ENCODE measurements at places on chromosomes 1 and 21. TPM values are rescaled to one million over a fixed set of nuclear protein-coding genes. Genes with fewer than 3 reads are reported as not detected.

The HPDL gene
- 0.24 TPM for total RNA-seq

The TLCD4 gene
- total RNA-seq = 0.05 TPM

The C1orf87 gene
- total RNA-seq = not detected

The ADAMTS1 gene
- 20.7 TPM for total RNA-seq

DNA sequence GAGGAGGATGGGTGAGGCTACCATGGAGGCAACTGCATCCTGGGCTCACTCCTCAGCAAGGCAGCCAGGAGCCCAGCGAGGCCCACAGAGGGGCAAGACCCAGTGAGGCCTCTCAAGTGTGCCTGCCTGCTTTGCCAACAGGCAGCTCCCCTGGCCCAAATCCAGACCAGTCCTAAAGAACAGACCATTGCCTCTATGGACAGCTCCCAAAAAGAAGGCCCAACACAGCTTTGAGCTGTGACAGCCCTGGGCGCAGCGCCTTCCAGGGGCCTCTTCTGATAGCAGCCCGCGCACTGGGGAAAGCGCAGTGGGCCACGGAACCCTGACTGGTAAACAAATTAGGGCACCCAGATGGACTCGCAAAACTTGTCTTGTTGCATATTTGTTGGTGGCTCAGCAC is 25.5 kb downstream of the C1orf198 start:
- no peak for DNase-seq

DNA sequence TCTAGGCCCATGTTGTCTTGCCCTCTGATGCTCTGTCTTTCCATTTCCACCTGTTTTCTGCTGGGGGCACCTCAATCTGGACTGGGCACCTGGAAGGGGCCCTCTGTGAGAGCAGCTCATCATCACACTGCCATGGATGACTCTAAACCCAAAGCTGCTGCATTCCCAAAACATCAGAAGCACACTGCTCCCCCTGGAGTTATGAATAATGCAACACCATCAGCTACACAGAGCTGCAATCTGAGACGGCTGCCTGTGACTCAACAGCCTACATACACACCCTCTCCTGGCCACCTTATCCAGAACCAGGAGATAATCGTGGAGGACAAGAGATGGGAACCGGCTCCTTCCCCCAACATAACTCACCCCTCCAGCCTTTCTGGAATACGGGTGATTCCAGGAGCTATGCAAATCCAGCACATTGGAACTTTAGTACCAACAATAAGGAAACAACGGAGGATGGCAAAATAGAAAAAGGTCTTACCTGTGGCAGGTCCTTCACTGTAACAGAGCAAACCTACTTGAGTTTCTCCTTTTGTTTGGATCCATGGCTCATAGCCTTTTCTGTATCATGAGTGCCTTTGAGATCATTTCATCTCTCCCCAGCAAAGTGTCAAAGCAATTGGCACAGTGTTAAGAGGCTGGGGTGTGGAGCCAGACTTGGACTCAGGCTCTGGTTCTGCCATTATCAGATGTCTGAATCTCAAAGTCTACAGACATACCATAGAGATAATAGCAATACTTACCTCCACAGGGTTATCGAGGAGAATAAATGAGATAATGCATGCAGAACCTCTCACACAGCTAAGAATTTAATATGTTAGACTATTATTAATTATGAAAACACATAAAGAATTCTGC is 29.3 kb downstream of the AK2 start:
- DNase-seq = no peak

DNA sequence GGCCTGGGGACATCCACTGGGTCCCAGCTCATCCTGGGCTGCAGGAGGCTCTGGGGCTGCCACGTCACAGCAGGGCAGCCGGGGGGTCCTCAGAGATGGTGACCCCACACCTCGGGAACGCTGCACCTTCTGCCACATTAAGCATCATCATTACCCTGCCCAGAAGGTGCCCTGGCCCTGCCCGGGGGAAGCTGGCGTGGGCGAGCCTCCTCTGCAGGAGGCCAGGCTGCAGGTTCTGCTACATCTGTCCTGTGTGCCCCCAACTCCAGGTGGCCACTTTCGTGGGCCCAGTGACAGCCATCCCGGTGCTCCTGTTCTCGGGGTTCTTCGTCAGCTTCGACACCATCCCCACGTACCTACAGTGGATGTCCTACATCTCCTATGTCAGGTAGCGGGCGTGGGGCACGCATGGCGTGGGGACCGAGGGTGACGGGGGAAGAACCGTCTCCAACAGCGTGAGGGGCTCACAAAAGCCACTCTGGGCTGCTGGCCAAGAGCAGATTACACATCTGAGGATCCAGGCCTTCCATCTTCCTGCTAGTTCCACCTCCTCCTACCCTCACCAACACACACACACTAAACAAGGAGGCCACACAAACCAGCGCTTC is 20.8 kb downstream of the TFF3 start:
- no peak for DNase-seq

- DNase-seq = no peak
These were observed 93.3 kb downstream of the DDX20 start for GRCh38 chr1:111848852-111849545.

GRCh38 chr1:200366577-200367253 is 43.1 kb downstream of the ZNF281 start:
- DNase-seq = no peak

- DNase-seq = no peak
These were observed 577.0 kb downstream of the LMO4 start for GRCh38 chr1:87905651-87906050.

GRCh38 chr1:52436817-52437216 is 32.4 kb downstream of the PRPF38A start:
- no peak for DNase-seq

- no peak for DNase-seq
These were observed 19.9 kb downstream of the NUCKS1 start for GRCh38 chr1:205729945-205730610.

GRCh38 chr1:7478809-7479499 is 292.1 kb upstream of the VAMP3 start:
- no peak for DNase-seq

- no peak for DNase-seq
These were observed at the start of gene RXRG for GRCh38 chr1:165444897-165445370. Gene RXRG, minus strand, starts transcription at chr1:165445126. Its CDS starts 233 bp downstream, at chr1:165444893.

DNA sequence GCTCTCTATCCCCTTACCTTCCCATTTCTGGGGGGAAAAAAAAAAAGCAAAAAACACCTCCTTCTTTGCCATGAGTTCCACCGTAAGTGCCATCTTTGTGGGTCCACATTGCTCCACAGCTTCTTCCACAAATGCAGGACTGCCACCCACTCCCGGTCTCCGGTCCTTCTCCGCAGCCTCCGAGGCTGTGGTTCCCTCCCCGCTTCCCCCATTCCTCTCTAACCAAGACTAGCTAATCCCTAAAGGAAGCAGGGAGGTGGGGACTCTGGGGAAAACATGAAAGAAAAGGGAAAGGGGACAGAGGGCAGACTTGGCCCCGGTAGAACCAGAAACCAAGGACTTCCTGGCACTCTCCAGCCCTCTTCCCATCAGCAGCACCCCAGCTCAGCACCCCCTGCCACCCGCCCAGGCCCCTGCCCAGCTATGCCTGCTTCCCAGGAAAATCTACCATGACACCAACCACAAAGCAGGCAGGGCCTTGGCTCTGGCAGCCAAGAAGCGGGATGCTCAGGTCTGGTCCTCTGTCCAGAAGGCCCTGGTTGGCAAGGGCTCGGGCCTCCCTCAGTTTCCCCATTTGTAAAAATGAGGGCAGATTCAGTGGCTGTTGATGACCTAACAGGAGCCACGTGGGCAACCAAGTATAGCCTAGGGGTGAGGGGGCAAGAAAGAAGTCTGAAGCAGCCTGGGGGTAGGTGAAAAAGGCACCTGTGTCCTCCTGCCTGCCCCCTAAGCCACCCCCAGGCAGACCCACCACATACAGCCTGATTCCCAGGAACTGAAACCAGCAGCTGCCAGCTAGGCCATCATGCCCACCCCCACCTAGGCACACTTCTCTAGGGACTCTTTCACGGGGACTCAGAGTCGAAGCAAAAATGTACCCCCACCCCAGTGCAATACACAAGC is 2.5 kb downstream of the EPHA2 start:
- DNase-seq = no peak

DNA sequence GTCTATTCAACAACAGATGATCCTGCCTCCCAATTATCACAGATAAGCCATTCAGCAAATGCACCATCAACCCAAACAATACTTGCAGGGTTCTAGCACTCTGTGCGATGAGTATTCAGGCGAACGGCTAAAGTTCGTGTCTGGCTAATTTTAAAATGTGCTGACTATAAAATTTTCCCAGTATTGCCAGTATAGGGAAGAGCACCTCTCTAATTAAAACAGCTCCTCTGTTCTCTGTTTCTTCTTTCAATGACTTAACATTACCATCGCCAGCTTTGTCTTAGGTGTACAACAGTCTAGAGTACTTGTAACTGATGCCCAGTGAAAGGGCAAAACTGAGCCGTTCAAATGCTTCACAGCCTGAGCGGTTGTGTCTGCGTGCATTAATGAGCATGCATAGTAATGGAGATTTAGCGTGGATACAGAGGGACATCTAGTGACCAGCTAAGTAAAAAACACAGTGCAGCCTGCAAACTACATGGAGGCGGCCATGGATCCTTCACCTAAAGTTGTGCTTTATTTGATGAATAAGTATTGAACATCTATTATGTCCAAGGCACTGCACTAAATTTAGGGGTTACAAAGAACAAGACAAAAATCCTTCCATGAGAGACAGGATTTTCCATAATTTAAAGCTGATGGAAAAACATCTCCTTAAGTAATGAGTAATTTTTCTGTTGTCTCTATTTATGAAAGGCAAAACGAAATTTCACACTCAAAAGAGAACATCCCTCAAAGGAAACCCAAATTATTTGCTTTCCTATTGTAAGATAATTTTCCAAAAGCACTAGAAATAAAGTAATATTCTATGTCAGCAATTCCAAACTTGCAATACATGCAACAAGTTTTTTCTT is 120.0 kb downstream of the SETD4 start:
- DNase-seq = peak; percentile 60

- DNase-seq = no peak
These were observed 337.1 kb downstream of the HHIPL2 start for GRCh38 chr1:222210776-222211175.

- no peak for DNase-seq
These were observed 547.4 kb downstream of the LTN1 start for GRCh38 chr21:28445141-28445830.

DNA sequence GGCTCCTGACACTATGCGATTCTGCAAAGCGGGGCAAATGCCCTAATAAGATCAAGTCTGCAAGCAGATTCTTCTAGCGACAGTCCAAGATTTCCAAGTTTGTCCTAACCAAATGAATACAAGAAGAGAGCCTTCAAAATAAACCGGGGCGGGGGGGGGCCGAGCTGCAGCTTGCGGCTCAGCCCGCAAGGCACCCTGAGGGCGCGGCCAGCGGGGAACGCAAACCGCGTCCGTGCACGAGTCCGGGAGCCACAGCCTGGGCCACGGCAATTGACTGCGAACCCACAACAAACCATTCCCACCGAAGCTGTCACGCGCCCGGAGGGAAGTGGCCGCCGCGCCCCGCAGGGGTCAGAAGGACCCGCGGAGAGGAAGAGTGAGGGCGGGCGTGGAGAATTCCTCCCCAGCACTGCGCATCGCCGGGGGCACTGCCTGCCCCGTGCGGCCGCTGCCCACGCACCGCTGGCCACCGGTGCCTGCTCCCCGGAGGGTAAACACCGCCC is 687 bp downstream of the TGFBR3 start:
- DNase-seq = no peak

DNA sequence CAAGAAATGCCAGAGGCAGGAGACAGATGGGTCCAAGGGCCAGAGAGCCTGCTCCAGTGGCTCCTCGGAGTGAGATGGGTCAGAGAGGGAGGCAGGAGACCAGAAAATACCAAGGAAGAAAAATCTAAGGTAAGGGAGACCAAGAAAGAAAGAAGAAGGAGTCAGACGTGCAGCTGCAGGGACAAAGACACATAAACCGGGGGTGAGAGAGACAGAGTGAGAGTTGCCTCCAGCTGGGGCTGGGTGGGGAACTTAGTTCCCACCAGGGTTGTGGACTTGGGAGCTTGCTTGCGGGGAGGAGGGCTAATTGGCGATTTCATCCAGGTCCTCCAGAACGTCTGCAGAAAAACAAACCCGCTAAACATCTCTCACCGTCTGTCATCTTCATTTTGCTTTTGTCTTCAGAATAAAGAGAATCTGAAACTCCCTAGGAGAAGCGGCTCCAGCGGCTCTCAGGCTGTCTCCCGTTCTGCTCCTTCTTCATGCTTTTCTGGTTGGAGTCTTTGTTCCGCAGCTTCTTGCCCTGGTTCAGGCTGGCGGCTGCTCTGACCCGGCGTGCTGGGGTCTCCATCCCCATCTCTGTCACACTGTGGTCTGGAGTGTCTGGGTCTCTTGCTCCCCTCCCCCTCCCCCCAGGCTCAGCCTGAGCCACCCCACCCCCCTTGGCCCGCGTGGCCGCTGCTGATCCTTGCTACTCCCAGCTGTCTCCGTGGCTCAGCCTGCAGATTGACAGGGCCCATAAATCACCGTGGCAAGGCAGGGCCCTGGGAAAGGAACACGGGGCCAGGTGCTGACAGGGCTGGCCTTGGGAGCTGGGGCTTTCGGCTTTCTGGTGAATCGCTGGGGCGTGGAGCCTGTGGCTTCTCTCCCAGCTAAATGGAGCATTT is 66.6 kb downstream of the UBIAD1 start:
- no peak for DNase-seq

DNA sequence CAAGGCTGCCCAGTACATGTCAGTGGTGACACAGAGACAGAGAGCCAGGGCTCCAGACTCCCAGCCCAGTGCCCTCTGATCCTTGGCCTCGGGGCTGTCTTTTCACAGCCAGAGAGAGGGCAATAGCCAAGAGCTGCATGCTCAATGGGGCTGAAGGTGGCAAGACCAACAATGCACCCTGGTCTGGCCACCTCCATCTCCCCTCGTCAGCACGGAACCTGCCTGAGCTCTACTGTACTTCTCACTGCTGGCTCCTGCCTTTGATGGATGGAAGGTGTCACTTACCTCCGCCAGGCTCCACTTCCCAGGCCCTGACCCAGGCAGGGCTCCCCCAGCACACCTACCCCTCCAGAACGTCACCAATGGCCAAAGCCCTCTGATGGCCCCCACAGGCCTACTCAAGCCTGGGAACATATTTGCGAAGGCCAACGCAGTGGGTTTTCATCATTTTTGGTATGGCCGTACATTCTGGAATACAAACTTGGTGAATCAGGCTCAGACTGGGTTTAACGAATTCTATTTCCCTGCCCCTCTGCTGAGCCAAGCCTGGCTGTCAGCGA is 88.1 kb downstream of the DMRTB1 start:
- DNase-seq = no peak
